ENCODE measurements at places on chromosomes 13 and 19.

DNA sequence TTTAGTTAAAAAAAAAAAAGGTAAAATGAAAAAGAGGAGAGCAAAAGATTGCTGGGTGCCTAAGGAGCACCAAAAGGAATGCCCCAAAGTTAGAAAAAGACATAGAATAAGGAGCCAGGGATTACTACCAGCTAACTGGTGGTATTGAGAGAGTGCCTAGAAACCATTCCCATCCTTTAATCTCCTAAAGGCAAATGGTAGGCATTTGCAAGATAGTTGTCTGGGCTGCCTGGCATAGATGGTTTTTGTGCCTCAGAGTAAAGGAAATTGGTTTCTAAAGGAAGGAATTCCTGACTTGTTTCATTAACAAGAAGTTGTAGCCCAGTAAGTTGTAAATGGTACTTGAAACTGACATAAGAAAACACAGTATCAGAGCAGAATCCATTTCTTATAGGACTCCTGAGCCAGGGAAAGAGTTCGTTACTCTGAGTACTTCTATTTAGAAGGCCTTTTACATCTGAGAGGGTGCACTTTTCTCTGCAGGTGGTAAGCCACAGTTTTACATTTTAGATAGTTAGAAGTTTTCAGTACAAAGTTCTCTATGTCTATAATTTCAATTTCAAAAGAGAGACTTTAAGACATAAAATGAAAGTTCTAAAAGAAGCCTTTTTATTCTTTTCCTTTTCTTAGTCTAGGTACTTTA, 92.6 kb downstream of the OLFM4 start:
- DNase-seq: no peak

DNA sequence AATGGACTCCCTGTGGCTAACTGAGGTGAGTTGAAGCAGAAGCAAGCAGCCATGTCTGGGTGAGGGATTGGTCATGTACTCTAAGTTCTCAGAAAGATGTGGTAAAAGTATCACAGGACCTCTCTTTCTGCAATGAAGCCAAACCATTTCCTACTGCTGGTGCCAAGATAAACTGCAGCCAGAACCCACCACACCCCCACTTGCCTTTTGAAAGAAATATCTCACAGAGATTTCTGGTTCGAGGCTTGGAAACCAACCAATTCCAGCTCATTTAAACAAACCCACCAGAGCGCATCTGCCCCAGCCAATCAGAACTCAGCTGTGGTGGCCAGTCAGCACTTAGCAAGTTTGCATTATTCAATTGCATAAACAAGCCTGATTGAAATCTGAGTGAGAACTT, 204.5 kb upstream of the ATXN8OS start:
- DNase-seq: peak; percentile 33

- DNase-seq: no peak
These were observed 74.0 kb downstream of the PDS5B start for GRCh38 chr13:32660227-32660626.

GRCh38 chr19:46192992-46193650, 36.4 kb upstream of the IGFL1 start:
- DNase-seq: peak; percentile 94

DNA sequence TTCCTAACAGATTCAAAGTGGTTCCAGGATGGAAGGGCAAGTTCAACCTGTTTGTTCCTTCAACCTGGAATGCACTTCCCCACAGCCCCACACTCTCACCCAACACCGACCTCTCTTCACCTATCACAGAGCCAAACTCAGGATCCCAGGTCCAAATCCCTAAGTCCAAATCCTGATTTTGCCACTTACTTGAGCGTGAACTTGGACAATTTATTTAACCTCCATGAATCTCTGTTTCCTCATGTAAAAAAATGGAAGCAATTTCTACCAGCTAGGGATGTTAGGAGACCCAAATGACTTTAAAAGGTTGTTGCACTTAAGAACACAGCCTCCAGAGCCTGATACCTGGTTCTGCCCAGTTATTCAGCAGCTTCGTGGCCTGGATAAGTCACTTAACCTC, 5.4 kb upstream of the IGSF23 start:
- no peak for DNase-seq

DNA sequence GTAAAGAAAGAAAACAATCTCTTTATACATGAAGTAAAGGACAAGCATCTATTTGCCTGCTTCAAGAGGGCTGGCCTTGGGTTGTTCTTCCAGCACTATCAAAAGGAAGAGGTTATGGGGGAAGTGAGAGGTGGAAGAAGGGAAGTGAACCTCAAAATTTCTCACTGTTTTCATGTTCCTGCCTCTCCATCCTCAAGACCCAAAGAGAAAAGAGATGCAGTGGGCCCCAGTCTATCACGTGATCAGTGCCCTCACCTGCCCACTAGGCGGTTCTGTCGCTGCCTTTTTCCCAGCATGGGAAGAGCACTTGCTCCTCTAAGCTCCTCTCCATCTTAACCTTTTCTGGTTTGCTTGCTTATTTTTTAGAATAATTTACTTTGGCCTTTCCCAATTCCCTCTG, 6.2 kb upstream of the USP12 start:
- no peak for DNase-seq

- DNase-seq: peak; percentile 35
These were observed 25.2 kb downstream of the MARK4 start for GRCh38 chr19:45276284-45276687.

DNA sequence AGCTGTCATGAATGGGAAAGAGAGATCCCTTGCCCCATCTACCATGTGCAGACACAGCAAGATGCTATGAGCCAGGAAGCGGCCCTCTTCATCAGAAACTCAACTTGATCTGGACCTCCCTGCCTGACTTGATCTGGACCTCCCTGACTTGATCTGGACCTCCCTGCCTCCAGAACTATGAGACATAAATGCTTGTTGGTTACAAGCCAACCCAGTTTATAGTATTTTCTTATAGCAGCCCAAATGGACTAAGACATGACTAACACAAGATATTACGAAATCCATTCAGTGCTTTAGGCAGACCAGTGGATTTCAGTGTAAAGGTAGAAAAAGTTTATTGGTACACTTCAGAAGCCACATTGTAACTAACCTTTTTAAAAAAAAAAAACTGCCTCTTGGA, 15.6 kb downstream of the PCID2 start:
- DNase-seq: no peak

GRCh38 chr19:13665125-13665905, 99.0 kb upstream of the MRI1 start:
- no peak for DNase-seq

- DNase-seq: peak; percentile 60
These were observed 15.6 kb upstream of the NBEA start for GRCh38 chr13:34926508-34926907.

DNA sequence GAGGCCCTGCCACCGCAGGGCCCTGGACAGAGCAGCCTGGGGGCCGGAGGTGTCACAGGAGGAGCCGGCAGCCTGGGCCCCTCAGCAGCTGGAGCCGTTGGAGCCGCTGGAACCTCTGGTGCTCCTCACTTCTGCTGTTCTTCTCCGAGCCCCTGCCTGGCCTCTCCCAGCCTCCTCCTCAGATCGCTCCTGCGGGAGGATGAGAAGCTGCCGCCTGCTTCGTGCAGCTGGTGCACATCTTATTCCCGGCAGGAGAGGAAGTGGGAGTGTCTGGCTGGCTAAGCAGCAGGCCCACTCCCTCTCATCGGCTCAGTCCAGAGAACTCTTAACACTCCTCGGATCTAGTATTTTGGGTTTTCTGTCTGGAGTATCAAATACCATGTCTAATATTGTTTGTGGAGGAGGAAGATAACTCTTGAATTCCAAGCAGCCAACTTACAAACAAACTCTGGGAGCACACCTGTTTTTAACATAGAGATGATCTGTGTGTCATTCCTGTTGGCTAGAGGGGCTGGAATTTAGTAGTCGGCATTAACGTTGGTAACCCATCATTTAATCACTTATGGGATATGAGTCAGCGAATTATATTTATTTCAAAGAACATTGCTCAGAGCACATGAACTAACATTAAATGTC, 37.1 kb upstream of the RNF113B start:
- DNase-seq: no peak

DNA sequence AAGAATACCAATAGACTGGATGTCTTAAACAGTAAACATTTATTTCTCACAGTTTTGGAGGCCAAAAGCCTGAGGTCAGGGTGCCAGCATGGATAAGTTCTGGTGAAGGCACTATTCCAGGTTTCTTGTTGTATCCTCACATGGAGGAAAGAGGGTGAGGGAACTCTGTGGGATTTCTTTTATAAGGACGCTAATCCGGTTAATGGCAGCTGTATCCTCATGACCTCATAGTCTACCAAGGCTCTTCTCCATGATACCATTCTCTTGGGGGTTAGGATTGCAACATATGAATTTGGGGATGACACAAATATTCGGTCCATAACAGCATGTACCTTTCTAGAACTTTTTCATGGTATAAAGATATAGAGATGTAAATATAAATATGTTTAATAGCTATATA, 412.0 kb downstream of the LMO7 start:
- DNase-seq: no peak

DNA sequence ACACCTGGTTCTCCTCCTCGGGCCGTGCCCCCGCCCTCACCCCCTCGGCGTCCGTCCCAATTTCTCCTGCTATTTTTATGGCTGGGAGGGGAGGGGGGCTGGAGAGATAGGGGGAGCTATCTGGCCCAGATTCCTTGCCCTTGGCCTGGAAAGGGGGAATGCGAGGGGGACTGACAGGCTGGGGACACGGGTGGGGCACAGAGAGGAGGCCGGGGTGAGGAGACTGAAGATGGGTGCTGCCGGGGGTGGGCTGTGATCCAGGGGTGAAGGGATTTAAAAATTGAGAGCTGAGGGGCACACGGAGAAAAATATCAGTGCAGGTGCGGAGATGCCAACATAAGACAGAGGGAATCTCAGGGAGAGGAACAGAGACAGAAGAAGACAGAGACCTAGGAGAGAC, 2.3 kb downstream of the PRKCG start:
- DNase-seq: no peak

GRCh38 chr13:27133889-27134288, 37.7 kb downstream of the USP12 start:
- DNase-seq: no peak

DNA sequence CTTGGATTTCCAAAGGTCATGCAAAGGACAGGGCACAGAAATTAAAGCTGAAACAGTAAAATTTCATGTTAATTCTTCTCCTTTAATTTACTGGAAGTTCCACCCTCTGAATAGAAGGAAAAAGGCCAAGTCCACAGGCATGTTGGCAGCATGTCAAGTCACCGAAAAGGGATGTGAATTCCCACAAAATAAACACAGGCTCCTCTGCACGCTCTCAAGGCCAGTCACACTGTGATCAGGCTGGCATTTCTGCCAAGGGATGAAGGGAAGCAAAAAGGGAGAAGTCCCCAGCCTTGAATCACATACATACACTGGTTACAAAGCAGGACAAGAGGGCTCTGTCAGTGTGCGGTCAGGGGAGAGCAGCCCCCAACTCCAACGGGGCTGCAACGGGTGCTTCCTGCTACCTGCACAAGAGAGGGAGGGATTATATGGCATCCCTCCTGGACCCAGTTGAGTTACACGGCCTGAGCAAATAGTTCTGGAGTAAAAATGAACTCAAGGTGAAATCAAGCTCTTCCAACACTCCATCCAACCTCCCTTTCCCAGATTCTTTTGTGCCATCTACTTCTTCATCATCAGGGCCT, 6.9 kb downstream of the DCLK1 start:
- DNase-seq: no peak

DNA sequence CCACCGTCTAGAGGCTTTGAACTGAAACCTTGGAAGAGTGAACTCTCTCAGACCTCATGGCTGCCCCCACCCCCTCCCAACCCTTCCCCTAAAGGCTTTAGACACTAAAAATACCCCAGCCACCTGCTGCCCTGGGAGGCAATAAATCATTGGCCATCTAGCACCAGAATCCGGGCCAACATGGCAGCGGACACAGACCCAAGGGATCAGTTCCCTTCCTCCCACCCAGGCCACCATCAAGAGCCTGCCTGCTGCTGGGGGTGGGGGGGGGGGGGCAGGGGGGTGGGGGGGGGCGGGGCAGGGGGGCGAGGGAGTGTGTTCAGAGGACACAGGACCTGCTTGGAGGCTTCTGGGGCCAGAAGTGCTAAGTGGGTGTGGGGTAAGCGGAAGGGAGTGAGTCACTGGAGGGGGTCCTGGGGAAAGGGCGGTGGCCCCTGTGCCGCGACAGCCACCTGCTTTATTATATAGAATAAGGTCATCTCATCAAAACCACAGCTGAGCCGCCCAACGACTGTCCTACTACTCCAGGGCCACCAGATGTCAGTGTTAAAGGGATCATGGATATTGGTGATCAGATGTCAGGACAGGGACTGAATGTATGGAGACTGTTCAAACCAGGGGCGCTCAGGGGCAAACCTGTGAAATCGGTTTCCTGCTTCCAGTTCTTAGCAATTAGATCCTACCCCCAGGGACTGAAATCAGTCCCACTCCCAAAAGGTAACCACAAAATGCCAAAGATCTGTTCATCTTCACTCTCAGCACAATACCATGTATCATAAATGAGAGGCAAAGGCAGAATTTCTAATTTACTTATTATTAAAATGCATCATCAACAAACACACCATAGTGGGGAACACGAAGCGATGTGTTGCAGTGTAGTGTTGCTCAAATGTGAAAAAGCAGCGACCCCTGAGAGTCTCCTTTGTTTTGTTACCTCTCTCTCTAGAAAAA, 24.3 kb downstream of the ARL11 start:
- DNase-seq: peak; percentile 87

DNA sequence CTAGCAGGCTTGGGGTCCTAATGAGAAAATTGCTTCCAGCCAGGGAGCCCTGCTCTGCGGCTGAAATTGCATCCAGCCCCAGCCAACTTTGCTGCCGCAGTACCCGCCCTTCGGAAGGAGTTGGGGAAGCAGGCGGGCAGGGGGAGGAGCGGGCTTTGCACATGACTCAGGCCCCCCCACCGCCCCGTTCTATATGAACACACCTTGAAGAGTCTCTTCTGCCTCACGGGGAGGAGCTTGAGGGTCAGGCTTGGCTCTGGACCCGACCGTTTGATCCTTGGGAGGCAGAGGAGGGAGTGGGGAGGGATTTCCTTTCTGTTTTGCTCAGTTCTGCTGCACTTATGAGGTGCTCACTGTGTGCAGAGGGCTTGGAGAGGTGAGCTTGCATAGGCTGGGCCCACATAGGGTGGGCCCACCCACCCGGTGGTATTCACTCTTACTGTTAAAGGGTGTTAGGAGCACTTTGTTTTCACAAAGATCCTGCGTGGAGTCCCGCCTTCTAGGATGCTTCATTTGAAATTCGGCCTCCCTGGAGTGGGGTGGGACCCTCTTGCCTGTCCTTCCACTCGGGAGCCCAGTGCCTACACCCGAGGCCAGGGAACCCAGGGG, 46.5 kb downstream of the LYL1 start:
- peak; percentile 62 for DNase-seq

DNA sequence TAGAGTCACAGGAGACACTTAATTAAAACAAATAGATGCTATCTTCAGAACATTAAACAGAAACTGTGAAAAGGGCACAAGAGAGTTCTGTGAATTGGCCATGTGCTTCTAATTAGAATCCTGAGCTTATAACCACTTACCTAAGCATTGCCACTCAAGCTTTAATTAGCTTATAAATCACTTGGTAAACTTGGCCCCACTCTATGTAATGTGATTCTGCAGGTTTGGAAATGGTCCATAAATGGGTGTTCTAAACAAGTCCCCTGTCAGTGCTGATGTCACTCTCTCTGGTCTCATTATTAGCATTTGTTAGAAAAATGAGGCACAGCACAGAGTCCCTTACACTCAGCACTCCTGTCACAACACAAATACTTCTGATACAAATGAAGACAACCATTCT, 18.0 kb downstream of the ZNF91 start:
- no peak for DNase-seq

Measured in hematopoietic multipotent progenitor cell treated with erythropoietin and hydrocortisone succinate and interleukin-3 and kit ligand, for 4 days (in vitro differentiated cells).